NCI-H460 (cell line): ENCODE measurements at places on chromosomes 6 and 20. TPM values are rescaled to one million over a fixed set of nuclear protein-coding genes. Genes with fewer than 3 reads are reported as not detected.

The TUBB2B gene
- total RNA-seq = 14.4 and 16.2 TPM in 2 replicates

The FLOT1 gene
- 137 and 149 TPM in 2 replicates for total RNA-seq

GRCh38 chr6:152746172-152746553 lies 4.4 kb upstream of the VIP start:
- peak; percentile 17 for DNase-seq

The PPP1R16B gene
- 0.02 TPM in 1 of 2 replicates, not detected in the other for total RNA-seq

GRCh38 chr6:107534571-107535141 lies 44.7 kb downstream of the SOBP start:
- no peak for DNase-seq
